ENCODE measurements at places on chromosomes 3 and 15.

GRCh38 chr3:13359916-13360315 lies 60.2 kb downstream of the NUP210 start:
- DNase-seq, result no peak

GRCh38 chr3:32500880-32501782 lies 1.5 kb downstream of the CMTM6 start:
- no peak for DNase-seq

DNA sequence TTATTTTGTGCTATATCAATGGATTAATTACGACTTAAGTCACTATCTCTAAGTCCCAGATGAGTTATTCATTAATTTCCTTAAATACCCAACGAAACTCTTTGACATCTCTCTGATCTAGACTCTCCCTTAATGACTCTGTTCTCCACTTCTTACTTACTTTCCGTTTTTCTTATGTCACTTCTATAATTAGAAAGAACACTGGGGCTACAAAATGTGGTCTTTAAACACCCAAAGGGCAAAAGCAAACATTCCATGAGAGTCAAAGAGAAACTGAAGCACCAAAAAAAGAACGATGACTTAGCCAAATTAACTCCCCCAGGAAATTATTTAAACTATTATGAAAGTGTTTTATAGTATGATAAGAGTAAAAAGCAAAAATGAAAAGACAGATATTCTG lies 166.4 kb upstream of the UBE2E2 start:
- no peak for DNase-seq

DNA sequence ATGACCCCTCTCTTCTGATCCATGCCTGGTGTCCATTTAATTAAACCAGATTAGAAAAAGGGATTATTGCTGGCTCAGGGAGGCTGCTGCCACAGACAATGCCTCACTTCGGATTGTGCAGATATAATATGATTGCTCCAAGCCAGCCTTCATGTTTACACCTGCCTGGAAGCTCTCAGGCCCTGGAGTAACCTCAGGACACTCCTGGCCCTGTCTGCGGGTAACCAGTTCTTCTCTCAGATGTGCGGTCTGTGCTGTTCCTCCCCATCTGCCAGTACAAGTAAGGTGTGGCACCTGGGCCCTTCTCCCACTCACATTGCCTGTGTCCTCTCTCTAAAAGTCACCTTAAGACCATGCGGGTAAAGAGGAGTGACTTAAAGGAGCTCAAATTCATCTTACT lies 8.8 kb upstream of the GOLGA8J start:
- no peak for DNase-seq

DNA sequence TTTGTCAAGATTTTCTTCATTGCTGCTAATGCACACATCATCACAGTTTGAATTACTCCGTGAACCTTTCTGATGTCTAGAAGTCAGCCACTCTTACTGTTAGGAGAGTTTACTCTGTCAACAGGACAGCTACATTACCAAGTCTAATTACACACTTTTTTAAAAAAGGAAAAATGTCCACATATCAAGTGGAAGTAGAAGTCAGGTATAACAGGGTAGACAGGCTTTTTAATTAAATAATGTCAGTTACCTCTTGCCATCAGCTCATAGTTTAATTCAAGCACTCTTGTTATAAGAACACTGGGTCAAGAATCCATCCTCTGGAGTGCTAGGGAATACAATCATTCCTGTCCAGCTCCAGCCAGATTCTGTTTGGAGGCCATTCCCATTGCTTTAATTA lies 232.8 kb downstream of the TAFA4 start:
- DNase-seq, result no peak

DNA sequence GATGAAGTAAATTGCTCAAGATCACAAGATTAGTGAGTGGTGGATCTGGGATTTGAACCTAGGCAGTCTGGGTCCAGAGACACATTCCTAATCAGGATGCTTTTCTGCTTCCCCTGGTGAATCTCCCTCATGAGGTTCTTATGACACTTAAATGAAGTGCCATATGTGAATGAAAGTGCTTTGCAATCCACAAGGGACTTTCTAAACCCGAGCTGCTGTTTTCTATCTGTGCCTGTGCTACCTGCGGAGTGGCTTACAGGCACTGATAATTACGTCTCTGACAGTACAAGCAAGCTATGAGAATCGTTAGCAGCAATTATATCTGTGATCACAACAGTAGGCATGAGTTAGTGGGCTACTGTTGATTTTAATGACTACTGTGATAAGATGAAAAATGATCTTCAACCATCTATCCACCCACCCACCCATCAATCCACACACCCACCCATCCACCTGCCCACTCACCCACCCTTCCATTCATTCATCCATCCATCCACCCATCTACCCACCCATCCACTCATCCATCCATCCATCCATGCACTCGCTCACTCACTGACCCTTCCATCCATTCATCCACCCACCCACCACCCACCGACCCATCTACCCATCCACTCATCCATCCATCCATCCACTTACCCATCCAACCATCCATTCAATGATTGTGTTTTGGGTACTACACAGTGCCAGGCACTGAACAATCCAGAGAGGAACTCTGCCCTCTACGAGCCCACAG lies 51.8 kb downstream of the ATP2B2 start:
- DNase-seq, result no peak

GRCh38 chr15:78374436-78375393 lies 34.6 kb downstream of the CRABP1 start:
- DNase-seq, result no peak

DNA sequence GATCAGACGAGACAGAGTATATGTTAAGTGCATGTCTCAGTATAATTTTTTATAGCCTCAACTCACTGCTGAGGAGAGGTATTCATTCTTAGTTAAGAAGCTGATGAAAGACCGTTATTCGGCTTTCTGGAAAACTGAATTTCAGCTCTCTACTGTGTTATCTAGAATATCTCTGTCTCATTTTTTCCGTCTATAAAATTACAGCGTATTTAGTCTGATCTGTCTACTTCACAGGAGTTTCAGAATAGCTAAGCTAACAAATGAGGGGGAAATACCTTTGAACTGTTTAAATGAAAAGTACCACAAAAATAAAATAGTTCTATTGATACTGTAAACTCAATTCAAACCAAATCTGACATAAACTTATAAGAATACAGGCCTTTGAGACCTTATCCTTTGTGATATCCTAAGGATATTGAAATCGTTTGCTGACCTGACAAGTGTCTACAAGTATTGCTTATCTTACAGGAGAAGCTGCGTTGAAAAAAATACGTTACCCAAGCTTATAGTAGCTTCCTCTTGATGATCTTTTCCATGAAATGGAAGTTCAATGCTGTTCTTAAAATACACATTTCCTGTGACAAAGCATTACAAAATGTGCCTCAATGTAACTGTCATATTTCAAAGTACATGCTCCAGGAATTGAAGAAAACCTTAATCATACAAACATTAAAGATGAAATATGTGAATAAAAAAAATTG lies 104.6 kb downstream of the IL1RAP start:
- DNase-seq, result no peak

DNA sequence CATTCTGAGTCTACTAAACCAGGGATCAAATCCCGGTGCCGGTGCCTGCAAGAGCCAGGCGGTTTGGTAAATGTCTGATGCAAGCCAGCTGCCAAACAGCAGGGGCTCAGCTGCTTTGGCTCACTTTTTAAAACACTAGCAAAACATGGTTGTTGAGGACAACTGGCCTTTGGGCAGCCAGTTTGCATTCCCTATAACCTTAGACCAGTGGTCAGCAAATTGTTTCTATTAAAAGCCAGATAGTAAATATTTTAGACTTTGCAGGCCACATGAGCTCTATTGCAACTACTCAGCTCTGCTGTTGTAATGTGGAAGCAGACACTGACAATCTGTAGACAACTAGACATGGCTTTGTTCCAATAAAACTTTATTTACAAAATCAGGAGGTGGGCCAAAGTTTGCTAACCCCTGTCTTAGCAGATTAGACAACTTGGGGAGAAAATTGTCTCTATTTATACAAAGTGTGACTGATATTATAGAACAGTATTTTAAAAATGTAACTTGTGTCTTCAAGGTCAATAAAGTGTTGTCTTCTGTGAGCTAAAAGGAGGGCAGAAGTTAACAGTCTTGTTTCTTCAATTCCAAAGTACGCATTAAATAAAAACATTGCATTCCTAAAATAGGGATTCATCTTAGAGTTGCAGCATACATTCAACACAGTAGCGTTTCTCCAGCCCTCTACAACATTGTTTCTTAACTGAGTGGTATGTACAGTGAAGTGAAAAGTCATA lies 67.6 kb downstream of the SSUH2 start:
- no peak for DNase-seq

GRCh38 chr3:121757087-121757811 lies 7.7 kb upstream of the GOLGB1 start:
- DNase-seq, result no peak

DNA sequence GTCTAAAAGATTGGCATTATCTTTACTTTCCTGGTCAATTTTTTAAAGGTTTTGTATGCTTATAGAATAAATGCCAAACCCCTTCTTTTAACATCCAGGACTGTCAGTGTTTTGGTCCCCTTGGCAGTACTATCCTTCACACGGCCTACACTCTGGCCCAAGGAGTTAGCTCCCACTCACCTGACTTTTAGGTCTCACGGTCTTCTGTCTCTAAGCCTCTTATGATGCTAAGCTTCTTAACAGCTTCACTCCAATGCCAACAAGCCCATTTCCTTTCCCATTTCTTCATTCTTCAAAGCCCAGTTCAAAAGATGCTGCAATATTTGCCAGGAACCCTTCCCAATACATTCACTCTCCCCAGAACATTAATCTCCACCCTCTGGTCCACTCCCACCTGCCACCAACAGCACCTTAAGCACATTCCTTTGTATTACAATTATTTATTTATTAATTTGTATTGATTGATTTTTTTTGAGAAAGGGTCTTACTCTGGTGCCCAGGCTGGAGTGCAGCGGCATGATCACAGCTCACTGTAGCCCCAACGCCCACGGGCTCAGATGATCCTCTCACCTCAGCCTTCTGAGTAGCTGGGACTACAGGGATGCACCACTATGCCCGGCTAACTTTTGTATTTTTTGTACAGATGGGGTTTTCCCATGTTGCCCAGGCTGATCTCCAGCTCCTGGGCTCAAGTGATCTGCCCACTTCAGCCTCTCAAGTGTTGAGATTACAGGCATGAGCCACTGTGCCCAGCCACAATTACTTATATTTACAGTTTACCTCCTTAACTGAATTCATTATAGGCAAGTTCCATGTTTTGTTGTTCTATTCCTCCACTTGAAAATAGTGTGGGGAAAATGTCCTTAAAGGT lies 27.8 kb downstream of the IFT80 start:
- no peak for DNase-seq

GRCh38 chr3:5095886-5096285 lies 26.2 kb upstream of the ARL8B start:
- DNase-seq, result peak; percentile 28

GRCh38 chr3:72903004-72903403 lies 15.2 kb downstream of the GXYLT2 start:
- DNase-seq, result peak; percentile 86

- DNase-seq, result no peak
These were observed 10.3 kb downstream of the EID1 start for GRCh38 chr15:48888191-48888590.

DNA sequence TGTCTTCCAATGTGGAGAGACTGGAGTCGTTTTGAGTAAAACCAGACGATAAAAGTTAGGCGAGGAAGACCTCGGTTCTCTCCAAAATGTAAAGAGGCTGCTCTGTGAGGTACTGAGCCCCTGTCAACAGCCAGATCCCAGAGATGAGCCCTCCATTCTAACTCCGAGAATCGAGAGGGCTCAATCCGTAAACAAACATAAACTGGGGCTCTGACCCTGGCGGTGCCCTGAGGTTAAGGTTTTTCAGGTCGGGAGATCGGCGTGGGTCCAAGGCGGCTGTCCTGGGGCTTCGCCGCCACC lies 417 bp downstream of the TBCCD1 start:
- DNase-seq, result peak; percentile 12

GRCh38 chr15:67784856-67785430 lies 40.4 kb upstream of the SKOR1 start:
- DNase-seq, result no peak

DNA sequence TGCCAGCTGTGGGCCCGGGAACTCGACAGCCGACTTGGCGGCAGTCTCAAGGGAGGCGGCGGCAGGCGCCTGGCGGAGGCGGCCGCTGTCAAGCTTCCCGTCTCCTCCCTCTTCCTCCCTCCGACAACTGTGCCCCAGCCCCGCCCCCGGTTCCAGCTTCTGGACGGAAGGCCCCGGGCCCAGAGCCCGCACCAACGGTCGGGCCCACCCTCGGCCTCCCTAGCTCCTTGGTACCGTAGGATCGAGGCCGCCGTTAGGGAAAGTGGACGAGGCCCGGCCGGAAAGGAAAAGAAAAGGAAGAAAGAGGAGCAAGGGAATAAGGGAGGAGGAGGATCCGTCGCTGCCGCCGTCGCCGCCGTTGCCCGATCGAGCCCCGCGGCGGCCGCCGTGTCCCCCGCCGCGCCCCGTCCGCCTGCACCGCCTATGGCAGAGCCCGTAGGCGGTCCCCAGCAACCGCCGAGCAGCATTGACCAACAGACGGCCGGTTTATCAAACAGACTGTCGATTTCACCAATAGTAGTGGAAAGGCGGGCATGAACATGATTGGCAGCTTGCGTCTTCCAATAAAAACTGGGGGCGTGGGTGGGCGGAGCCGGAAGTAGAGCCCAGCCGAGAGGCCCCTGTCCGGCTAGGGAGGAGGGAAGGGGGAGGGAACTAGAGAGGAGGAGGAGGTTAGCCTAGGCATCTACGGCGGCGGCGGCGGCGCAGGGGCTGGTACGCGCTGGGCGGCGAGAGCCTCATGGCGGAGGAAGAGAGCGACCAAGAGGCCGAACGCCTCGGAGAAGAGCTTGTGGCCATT lies at the start of the genes CGGBP1 and ZNF654:
Gene CGGBP1 (minus strand): TSS at position 425 of the 799 bp plus-strand sequence. CDS start 3,029 bp downstream, outside the sequence.
Gene ZNF654 (plus strand): TSS at position 675 of the 799 bp plus-strand sequence. CDS start 65 bp downstream, at position 740.
- peak; percentile 97 for DNase-seq

GRCh38 chr3:185995352-185995751 lies 57.5 kb upstream of the TRA2B start:
- peak; percentile 38 for DNase-seq

GRCh38 chr3:77605308-77605707 lies 565.4 kb downstream of the ROBO2 start:
- DNase-seq, result no peak

DNA sequence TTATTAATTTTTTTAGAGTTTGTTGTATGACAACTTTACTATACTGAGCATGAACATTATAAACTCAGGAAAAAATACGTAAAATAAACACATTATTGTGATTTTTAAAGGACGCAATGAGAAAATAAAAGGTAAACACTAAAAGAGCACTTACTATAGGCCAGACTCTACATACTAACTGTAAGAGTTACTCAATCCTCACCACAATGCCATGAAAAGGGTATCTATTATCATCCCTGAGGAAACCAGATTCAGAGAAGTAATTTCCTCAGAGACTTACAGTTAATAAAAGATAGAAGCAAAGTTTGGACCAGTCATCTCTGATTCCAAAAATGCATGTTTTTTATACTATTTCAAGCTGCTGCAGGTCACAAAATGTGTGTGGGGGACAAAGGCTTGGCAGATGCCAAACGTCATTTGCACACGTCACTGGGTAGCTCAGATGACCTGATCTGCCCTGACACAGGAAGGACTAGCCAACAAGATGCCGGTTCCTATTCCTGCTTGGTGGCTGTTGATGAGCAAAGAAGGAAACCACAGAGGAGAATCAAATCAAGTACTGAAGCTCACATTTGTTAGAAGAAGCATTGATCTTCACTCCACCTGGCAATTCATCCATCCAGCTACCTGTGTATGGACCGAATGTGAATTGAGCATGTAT lies 42.3 kb downstream of the KLHL6 start:
- no peak for DNase-seq

- DNase-seq, result no peak
These were observed 97.2 kb upstream of the C3orf80 start for GRCh38 chr3:160128056-160128455.
